CD4-positive, alpha-beta memory T cell (primary cell): ENCODE measurements at places on chromosomes 6 and 20. TPM values are rescaled to one million over a fixed set of nuclear protein-coding genes. Genes with fewer than 3 reads are reported as not detected.

- H3K4me1 ChIP-seq: no peaks in the 10 kb centered on the region
- H3K4me3 ChIP-seq: no peak overlapping the region
- no peak overlapping the region for H3K27ac ChIP-seq
These were observed 176.9 kb downstream of the SYNDIG1 start for GRCh38 chr20:24646321-24646720.

- H3K36me3 ChIP-seq: peaks cover 26% of the 10 kb centered on the region
- peak overlapping the region; percentile 88 for H3K27ac ChIP-seq
- H3K4me3 ChIP-seq: peak overlapping the region; percentile 68
These were observed 6.6 kb upstream of the ZBTB22 start for GRCh38 chr6:33324125-33324524.

DNA sequence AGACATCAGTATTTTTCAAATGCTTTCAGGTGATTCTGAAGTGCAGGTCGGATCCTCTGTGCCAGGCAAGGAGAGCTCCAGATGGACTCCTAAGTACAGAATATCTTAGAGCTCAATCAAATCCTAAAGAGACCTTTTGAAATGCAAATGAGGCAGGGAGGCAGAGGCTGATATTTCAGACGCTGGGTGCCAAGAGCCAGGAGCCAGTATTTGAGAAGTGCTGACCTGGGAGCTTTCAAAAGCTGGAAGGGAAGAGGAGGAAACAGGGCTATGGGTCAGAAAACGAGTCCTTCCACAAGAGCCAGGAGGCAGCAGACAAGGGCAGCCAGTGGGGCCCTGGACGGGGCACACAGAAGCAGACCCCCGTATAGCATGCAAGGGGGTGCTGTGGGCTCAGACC lies 46.1 kb upstream of the DSN1 start:
- H3K27ac ChIP-seq: no peak overlapping the region
- no peaks in the 10 kb centered on the region for H3K4me1 ChIP-seq
- no peaks in the 10 kb centered on the region for H3K36me3 ChIP-seq
- no peak for DNase-seq

HLA-DQA2 gene
- not detected for total RNA-seq

GRCh38 chr20:39538317-39538716 lies 576.2 kb downstream of the DHX35 start:
- no peaks in the 10 kb centered on the region for H3K4me1 ChIP-seq
- no peak overlapping the region for H3K27ac ChIP-seq
- no peaks in the 10 kb centered on the region for H3K27me3 ChIP-seq
- no peak overlapping the region for H3K4me3 ChIP-seq
- no peak for DNase-seq

- H3K4me3 ChIP-seq: no peak overlapping the region
- no peaks in the 10 kb centered on the region for H3K27me3 ChIP-seq
- no peak for DNase-seq
- H3K27ac ChIP-seq: no peak overlapping the region
These were observed 2.4 kb upstream of the PPP1R3G start for GRCh38 chr6:5082487-5083306.

DNA sequence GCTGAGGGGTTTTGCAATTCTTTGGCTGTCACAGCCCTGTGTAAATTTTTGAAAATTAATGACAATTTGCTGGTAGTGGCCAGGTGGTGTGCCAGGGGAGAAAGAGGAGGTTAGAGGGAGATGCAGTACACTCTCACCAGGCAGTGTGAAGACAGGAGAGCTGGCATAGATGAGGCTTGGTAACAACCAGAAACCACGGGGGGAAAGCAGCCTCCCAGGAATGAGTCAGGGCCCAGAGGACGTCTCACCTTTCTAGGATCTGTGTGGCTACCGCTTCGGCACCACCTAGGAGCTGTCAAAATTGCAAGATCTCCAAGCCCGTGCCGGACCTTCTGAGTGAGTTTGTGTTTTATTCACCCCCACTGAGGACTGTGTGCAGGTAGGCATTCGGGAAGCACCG lies 171.4 kb downstream of the PACRG start:
- no peaks in the 10 kb centered on the region for H3K27me3 ChIP-seq
- DNase-seq: no peak
- no peaks in the 10 kb centered on the region for H3K36me3 ChIP-seq
- H3K4me3 ChIP-seq: no peak overlapping the region
- no peaks in the 10 kb centered on the region for H3K4me1 ChIP-seq
- H3K27ac ChIP-seq: no peak overlapping the region

DNA sequence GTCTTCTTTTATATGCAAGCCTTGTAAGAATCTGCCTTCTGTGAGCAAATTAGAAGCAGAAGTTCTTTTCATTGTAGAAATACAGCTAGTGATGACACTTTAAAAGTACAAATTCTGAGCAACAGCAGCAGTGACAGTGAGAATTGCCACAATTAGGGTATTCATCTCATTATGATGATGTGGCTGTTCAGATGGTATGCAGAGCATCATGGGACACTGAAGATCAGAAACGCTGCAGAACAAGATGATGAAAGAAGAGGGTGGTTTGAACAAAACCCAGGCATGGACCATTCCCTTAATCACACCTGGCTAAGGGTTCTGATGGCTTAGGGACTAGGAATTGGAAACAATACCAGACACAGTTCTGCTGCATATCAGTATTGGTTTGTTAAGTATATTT lies 312.7 kb upstream of the TBX18 start:
- no peak overlapping the region for H3K4me3 ChIP-seq
- no peak for DNase-seq
- H3K4me1 ChIP-seq: no peaks in the 10 kb centered on the region
- H3K27me3 ChIP-seq: no peaks in the 10 kb centered on the region
- H3K36me3 ChIP-seq: no peaks in the 10 kb centered on the region

DNA sequence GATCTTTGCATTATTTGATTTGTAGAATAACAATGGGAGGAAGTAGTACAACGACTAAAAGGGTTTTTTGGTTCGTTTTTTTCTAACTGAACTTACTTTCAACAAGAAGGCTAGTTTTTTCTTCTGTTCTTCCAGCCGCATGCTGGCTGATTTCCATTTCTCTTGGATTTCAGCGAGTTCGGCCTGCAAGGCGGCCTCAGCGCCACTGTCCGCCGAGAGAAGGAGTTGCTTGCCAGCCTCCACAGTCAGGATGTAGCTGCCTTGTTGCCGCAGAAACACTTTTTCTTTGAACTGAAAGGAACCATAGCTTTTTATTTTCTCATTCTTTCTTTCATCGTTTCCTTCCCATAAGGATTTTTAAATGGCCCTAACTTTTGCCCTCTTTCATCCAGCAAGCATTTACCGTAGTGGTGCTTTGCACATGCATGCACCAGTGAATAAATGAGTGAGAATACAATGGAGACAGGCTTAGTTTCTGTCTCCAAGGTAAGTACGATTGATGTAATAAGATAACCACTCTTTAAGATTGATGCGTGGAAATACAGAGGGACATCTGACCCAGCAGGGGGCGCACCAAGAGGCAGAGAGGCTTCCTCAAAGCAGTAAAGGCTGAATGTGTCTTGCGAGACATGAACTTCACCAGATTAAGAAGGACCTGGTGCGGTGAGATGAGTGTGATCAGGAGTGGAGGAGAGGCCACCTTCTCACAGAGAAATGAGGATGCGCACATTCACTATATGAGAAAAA lies 398.8 kb downstream of the ESR1 start:
- H3K4me3 ChIP-seq: no peak overlapping the region
- no peaks in the 10 kb centered on the region for H3K27me3 ChIP-seq
- no peaks in the 10 kb centered on the region for H3K4me1 ChIP-seq
- DNase-seq: no peak

DNA sequence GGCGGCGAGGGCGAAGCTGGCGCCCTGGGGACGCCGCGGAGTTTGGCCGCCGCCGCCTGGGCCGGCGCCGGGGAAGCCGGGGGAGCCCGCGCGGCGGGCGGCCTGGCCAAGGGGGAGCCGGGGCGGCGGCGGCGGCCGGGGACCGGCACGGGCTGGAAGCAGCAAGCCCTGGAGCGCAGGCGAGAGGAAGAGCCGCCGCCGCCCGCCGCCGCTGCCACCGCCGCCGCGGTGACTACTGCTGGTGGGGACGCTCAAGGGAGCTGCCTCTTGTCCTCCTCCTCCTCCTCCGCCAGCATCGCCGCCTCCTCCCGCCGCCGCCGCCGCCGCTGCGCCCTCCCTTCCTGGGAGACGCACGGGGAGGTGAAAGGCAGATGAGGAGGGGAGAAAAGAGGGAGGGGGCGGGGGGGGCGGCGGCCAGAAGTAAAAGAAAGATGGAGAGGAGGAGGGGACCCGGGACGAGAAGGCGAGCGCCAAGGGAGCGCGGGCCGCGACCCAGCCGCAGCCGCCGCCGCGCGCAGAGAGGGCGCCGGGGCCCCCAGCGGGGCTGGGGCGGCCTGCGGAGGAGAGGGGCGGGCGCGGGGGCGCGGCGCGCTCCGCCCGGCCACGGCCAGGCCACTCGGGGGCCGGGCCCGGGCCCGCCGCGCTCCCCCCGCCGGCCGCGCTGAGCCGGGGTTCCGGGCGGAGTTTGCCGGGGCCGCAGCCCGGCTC lies 846 bp downstream of the PDE10A start:
- no peaks in the 10 kb centered on the region for H3K4me1 ChIP-seq
- peaks cover 4% of the 10 kb centered on the region for H3K27me3 ChIP-seq
- no peak overlapping the region for H3K27ac ChIP-seq
- H3K36me3 ChIP-seq: no peaks in the 10 kb centered on the region
- no peak for DNase-seq
- no peak overlapping the region for H3K4me3 ChIP-seq

AVP gene
- not detected for total RNA-seq

SLPI gene
- total RNA-seq: not detected

XKR7 gene
- not detected for total RNA-seq

GRCh38 chr20:30503992-30504570 lies 753.4 kb upstream of the DEFB115 start:
- H3K4me1 ChIP-seq: no peaks in the 10 kb centered on the region
- no peaks in the 10 kb centered on the region for H3K36me3 ChIP-seq
- H3K27me3 ChIP-seq: no peaks in the 10 kb centered on the region

DNA sequence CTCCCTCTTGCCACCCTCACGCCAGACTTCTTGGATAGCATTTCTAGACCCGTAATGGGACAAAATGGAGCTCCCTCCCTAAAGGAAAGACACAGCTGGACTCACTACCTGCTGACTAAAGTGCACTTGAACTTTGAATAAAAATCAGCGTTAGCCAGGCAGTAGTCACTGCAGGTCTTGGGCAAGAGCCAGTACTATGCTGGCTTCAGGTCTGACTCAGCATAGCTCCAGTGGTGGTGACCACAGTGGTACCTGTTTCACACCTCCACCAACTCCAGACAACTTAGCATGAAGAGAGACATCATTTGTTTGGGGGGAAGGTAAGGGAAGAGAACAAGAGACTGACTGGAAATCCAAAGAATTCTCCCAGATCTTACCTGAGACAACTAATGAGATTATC lies 906.8 kb downstream of the GRIK2 start:
- no peak overlapping the region for H3K27ac ChIP-seq
- no peak overlapping the region for H3K4me3 ChIP-seq

GRCh38 chr20:23721962-23722361 lies 28.8 kb downstream of the CST1 start:
- H3K4me1 ChIP-seq: no peaks in the 10 kb centered on the region
- DNase-seq: no peak
- H3K27ac ChIP-seq: no peak overlapping the region

TMC2 gene
- not detected for total RNA-seq

GRCh38 chr20:39660226-39660625 lies 698.1 kb downstream of the DHX35 start:
- no peak overlapping the region for H3K27ac ChIP-seq
- no peaks in the 10 kb centered on the region for H3K27me3 ChIP-seq
- no peaks in the 10 kb centered on the region for H3K4me1 ChIP-seq
- no peak for DNase-seq

GRCh38 chr6:109461733-109462526 lies 6.4 kb upstream of the MICAL1 start:
- peaks cover 28% of the 10 kb centered on the region for H3K36me3 ChIP-seq
- no peaks in the 10 kb centered on the region for H3K27me3 ChIP-seq
- H3K27ac ChIP-seq: no peak overlapping the region
- no peak overlapping the region for H3K4me3 ChIP-seq
- H3K4me1 ChIP-seq: peaks cover 47% of the 10 kb centered on the region
